Vagina (tissue), 2 donors: ENCODE measurements at places on chromosomes 6 and 20.

DNA sequence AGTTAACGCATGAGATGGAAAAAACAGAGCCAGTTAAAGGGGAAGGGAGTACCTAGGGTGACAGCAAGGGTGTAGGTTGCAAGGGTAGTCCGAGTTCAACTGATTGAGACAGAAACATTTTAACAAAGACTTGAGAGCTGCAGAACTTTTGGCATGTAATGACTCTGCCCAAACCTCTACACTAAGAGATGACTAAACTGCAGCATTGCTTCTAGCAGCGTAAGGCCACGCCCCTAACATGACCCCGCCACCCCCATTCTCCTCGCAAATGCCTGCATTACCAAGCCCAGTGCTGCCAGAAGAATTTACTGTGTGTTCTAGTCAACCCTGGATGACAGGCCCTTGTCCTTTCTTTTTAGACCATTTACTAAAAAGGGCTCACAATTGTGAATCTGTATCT is 6.3 kb upstream of the HINT3 start:
- DNase-seq, result no peak

DNA sequence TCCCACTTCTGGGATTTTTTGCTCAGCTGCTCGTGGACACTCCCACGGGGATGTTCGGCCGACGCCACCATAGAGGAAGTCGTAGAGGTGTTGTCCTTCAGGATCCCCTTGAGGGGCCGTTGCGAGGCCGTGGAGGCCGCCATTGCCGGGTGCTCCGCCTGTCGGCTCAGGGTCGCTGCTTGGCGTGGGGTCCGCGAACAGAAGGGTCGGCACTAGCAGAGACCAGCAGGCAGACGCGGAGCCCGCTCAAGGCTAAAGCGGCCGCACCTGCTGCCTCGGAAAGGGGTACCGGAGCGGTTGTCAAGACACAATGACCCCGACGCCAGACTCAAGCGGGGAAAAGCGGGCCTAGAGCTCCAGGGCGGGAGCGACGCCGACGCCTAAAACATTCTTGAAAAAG is 25.7 kb downstream of the PSMB9 start:
- no peak for DNase-seq

GRCh38 chr20:9147547-9148024 is 78.7 kb downstream of the PLCB4 start:
- DNase-seq, result no peak

DNA sequence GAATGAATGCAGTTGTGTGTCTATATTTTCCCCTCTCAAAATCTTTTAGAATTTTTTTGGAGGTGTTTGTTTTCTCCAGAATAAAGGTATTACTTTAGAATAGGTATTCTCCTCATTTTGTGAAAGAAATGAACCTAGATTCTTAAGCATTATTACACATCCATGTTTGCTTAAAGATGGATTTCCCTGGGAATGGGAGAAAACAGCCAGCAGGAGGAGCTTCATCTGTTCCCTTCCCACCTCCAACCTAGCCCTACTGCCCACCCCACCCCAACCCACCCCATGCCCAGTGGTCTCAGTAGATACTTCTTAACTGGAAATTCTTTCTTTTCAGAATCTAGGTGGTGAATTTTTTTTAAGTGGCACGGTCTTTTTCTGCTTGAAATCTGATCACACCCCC is 127.8 kb downstream of the CD109 start:
- DNase-seq, result no peak

DNA sequence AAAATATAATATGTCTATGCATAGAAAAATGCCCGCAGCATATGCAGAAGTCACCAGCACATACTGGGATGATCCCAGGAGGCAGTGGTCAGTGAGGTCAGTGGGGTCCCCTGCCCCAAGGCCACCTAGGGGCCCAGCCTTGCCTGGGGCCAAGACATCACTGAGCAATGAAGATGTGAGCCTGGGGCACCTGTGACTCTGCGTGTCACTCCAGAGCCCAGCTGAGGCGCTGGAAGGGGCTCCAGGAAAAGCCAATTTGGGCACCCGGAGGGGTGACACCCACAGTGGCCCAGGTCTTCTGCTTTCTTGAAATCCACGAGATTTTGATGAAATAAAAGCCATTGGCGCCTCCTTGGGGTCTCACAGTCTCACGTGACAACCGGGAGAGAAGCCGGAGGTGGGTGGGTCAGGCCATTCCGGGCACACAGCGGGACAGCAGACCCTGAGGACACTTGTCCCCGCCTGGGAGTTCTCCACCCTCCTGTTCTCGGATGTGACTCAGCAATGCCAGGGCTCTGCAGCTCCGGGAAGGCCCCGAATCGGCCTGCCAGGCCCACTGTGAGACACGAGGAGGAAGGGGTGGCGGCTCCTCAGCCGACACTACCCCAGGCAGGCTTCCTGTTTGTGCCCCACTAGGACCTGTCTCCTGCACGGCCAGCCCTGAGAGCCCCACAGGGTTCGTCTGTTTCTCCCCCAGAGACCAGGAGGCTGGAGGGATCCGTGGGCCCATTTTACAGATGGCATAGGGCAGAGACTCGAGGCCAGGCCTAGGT is 24.4 kb upstream of the SLCO4A1 start:
- no peak for DNase-seq

DNA sequence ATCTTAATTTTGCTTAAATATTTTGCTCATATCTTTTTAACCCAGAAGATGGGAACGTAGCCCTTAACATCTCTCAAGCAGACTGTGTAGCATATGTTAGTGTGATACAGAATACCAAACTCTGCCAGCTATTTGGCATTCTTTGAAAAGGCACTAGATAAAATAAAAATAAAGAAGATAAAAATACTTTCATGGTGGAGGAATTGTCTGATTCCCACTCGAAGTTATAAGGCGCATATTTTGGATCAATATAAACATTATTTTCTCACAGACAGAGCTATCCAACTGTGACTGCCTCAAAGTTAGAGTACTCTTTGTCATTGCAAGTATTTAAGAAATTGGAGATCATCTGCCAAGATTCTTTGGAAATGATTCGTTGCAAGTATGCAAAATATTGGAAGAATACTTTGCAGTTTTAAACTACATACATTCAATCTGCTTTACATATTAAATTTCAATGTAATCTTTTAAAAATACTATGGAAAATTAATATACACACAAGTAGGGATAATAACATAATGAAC is 10.8 kb upstream of the EEF1E1 start:
- no peak for DNase-seq

GRCh38 chr20:44479643-44480042 is 4.0 kb downstream of the TTPAL start:
- DNase-seq, result no peak

- DNase-seq, result no peak
Measured at GRCh38 chr20:47876311-47877088, 91.2 kb upstream of the SULF2 start.

- no peak for DNase-seq
Measured at GRCh38 chr6:37368961-37369320, 15.2 kb downstream of the RNF8 start.

GRCh38 chr6:29723666-29724588 is 693 bp downstream of the HLA-F start:
- DNase-seq, result no peak
